Caki2 (cell line): ENCODE measurements at places on chromosomes 3 and 15. TPM values are rescaled to one million over a fixed set of nuclear protein-coding genes. Genes with fewer than 3 reads are reported as not detected.

DNA sequence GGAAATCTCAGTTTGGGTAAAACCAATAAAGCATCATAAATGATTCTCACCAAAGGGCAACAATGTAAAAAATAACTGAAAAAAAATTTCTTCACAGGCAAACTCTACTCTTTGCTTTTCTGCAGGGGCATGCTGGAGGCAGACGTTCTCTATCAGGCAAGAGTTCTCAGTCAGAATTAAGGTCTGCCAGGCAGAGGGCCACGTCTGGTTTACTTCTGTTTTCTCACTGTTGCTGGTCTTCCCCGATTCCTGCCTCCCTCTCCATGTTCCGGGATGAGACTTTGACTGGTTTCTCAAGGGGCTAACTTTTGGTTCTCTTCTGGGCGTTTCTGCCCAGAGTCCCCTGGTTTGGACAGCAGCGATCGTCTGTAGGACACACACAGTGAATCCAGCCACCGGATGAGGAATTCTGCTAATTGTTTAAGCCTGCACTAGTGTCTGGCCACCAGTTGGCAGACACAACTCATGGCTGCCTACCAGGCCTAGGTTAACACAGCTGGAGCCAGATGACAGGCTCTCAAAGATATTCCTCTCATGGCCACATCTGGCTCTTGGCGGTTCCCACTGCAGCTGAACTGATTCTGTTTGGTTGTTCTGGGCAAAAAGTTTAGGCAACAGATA is 273.1 kb downstream of the FOXP1 start:
- DNase-seq, result no peak

DNA sequence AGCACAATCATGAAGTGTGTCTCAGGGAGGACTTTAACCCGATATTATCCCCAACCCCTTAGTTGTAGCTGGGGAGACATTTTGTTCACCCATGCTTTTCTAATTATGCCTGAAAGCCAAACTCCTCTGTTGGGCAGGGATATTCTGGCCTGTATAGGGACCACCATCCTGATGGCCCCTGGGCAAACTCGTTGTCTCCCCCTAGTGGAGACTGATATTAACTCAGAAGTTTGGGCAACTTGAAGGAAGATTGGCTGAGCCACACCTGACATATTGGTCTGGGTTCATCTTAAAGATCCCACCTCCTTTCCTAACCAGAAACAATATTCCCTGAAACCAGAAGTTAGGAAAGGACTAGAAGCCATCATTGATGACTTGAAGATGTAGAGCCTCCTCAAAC is 42.3 kb downstream of the TM4SF18 start:
- no peak for DNase-seq

GRCh38 chr3:129432036-129432435 is 3.6 kb upstream of the EFCAB12 start:
- no peak for DNase-seq

DNA sequence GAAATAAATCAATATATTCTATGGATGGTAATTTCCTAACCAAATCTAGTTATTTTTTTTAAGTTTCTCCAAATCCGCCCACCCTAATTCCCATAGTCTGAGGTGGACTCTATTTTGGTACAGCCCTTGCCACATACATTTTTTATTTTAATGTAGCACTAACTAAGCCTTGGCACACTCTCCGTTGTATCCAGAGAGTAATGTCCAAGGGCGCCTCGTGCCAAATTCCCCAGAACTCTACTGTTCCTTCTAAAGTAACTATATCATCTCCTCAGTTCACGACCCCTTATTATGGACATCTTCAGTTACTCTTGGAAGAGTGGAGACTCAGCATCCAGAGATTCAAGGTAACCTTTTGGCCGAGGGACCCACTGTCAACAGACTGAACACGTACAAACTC is 1.3 kb downstream of the VGLL3 start:
- no peak for DNase-seq

- DNase-seq, result no peak
Observed at GRCh38 chr15:62740141-62741004, 302.2 kb upstream of the TPM1 start.

- no peak for DNase-seq
Observed at GRCh38 chr3:111047042-111047441, 24.6 kb upstream of the NECTIN3 start.

GRCh38 chr3:136186344-136186743 is 9.8 kb downstream of the MSL2 start:
- DNase-seq, result no peak

- DNase-seq, result no peak
Observed at GRCh38 chr15:41862515-41863116, 24.0 kb downstream of the PLA2G4B start.

DNA sequence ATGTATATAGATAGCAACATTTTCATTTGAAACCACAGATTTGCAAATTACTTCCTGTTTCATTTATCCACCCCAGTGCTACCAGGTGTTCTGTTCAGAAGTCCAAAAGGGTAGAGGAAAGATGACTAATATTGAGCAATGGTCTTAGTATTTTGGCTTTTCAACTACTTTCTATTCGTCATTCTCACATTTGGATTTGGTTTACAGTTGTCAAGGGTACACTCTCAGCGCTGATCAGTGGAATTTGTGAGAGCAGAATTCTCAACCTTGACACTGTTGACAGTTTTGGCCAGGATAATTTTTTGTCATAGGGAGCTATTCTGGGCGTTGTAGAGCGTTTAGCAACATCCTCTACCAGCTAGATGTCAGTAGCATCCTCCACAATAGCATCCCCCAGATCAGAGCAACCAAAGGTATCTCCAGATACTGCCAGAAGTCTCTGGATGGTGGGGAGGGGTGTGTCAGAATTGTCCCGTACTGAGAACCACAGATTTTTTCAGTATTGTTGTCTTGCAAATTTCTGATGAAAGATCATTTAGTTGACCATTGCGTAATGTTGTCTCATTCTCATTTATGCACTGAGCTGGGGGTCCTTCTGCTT is 4.2 kb downstream of the HMCES start:
- DNase-seq, result no peak

- DNase-seq, result no peak
Observed at GRCh38 chr3:50620420-50620819, 3.5 kb downstream of the MAPKAPK3 start.

GRCh38 chr15:98775498-98776230 is 127.3 kb downstream of the IGF1R start:
- no peak for DNase-seq

- DNase-seq, result no peak
Observed at GRCh38 chr3:112856537-112856936, 9.9 kb upstream of the CD200R1L start.

GRCh38 chr3:1955750-1956149 is 142.9 kb upstream of the CNTN4 start:
- DNase-seq, result no peak

DNA sequence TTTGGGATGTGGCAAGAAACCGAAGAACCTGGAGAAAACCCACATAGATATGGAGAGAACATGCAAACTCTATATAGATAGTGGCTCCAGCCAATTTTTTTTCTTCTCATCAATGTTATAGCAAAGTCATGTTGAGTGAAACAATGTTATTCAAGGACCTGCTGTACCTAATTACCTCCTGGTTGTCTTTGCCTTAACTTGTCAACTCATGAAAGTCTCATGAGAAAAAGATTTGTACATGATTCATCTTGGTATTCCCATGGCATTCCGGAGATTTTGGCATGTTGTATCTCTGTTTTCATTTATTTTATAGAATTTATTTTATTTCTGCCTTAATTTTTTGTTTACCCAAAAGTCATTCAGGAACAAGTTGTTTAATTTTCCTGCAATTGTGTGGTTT is 303.8 kb upstream of the CDIN1 start:
- no peak for DNase-seq

- no peak for DNase-seq
Observed at GRCh38 chr3:136716629-136717028, 35.5 kb downstream of the STAG1 start.

DNA sequence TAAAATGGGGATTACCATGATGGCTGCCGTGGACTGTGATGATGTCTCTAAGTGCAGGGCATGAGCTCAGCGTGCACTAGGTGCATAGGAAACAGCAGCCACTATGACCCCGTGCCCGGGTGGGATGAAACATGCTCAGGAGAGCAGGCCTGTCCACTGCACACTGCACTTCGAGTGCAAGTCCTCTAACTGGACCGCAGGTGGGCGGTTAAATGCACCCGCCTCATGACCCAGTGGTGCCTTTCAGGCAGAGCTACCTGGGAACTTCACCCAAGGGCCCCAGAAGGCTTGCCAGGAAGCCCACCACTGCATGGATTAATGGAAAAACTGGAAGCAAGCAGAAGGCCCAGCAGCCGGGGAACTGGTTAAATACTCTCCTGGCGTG is 34.0 kb downstream of the PRKCD start:
- no peak for DNase-seq

GRCh38 chr3:189944285-189945145 is 176.2 kb downstream of the P3H2 start:
- peak; percentile 58 for DNase-seq

- DNase-seq, result no peak
Observed at GRCh38 chr3:182732232-182733015, 60.9 kb upstream of the ATP11B start.

DNA sequence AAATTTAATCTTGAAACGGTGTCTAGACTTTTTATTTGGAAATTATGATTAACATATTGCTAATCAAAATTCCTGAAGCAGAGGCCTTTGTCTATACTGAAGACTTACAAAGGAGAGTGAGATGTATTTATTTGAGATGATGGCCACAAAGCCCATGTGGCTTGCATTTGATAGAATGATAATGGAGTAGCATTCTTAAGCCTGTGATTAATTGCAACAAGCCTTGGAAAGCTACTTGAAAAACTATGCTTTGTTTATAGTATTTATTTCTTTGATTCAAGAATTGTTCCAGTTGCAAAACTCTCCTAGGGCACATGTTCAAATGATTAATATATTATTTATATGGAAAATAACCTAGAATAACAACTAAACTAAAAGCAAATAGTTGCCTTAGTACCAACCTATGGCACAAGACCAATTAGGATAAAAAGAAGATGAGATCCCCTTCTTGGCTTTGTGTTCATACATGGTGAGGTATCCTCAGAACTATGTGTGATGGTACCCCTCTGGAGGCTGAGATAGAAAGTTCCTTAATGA is 244.1 kb upstream of the TBL1XR1 start:
- no peak for DNase-seq

GRCh38 chr3:14845826-14846225 is 27.1 kb downstream of the FGD5 start:
- no peak for DNase-seq

- no peak for DNase-seq
Observed at GRCh38 chr3:74897006-74897405, 282.5 kb upstream of the CNTN3 start.

DNA sequence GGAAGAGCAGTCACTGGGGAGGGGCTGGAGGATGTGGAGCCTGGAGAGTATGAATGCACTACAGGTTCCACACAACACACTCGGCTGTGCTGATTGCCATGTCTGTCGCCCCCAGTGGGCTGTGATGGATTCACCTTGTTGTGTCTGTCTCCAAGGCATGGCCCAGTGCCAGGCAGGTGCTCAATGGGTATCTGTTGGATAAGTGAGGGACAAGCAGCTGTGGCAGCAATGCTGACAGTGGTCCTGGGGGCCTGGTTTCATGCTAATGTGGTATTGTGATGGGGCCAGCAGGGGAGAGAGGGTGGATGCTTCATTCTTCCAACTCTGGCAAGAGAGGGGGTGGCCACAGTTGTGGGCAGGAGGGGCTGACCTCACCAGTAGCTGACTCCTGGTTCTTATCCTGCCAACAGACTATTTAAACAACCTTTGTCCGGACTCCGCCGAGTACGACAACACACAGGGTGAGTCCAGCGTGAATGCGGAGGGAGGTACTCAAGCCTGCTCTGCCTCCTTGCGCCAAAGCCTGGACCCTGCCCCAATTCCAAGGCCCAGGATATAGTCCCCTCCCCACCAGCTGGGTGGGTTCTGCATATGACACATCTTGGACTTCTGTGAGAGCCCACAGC is 47.3 kb upstream of the NR2C2 start:
- no peak for DNase-seq

GRCh38 chr3:188206787-188207186 is 52.8 kb downstream of the LPP start:
- no peak for DNase-seq

GRCh38 chr3:50550079-50550736 is 17.3 kb downstream of the C3orf18 start:
- DNase-seq, result no peak

- DNase-seq, result no peak
Observed at GRCh38 chr3:129106320-129106719, 15.3 kb downstream of the RAB43 start.

GRCh38 chr3:112765531-112765930 is 81.1 kb downstream of the CD200R1L start:
- no peak for DNase-seq

- DNase-seq, result peak; percentile 7
Observed at GRCh38 chr15:31974154-31974794, 56.0 kb upstream of the CHRNA7 start.

DNA sequence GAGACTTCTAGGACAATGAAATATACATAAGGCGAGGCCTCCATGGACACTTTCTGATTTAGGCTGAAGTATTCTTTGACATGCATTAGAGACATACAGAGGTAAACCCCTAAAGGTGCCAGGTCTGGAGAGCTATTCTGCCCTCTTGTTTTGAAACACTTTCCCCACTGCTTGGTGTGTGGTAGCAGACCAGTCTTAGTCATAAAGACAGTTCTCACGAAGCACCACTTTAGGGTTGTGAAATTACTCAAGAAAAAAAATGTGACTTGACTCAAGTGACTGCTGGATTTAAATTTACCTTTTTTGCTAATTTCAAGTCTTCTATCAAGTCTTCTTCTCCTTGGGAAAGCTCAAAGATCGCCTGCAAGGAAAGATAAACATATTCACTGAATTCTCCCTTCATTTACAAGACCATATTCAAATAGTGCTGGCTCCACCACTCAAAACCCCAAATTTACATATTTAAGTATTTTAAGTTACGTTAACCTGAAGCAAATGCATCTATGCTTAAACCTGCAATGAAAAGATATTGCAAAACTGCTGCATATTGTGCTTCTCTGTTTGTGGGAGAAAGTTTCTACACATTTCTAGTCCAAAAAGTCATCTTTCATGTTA is 48.4 kb downstream of the ARHGEF3 start:
- no peak for DNase-seq

- DNase-seq, result no peak
Observed at GRCh38 chr3:30457726-30458125, 148.7 kb upstream of the TGFBR2 start.

GRCh38 chr15:39864116-39864515 is 56.0 kb downstream of the GPR176 start:
- DNase-seq, result no peak

GRCh38 chr3:190533511-190534281 is 19.8 kb downstream of the IL1RAP start:
- peak; percentile 3 for DNase-seq

NOX5 gene
- total RNA-seq, result 1.2 TPM in 1 of 2 replicates, not detected in the other

RTP4 gene
- total RNA-seq, result not detected in 2 replicates

WDR72 gene
- total RNA-seq, result 5.0 and 6.1 TPM in 2 replicates

DISP2 gene
- total RNA-seq, result under 0.01 TPM in 1 of 2 replicates, not detected in the other

LRRC31 gene
- total RNA-seq, result 0.47 and 0.98 TPM in 2 replicates

LMOD3 gene
- not detected in 2 replicates for total RNA-seq

TMEM207 gene
- total RNA-seq, result not detected in 2 replicates

EXD1 gene
- not detected in 2 replicates for total RNA-seq

GOLGA6B gene
- not detected in 2 replicates for total RNA-seq

TLR9 gene
- 0.12 TPM in 1 of 2 replicates, not detected in the other for total RNA-seq

STRA6 gene
- total RNA-seq, result 14.9 and 17.7 TPM in 2 replicates

WDR93 gene
- total RNA-seq, result 0.93 and 1.5 TPM in 2 replicates

AHSG gene
- not detected in 2 replicates for total RNA-seq

ARGFX gene
- total RNA-seq, result not detected in 2 replicates
